ENCODE measurements at places on chromosomes 12 and 14.

GRCh38 chr12:1583421-1584078, 10.8 kb downstream of the FBXL14 start:
- no peak for DNase-seq

GRCh38 chr12:124663206-124663605, 95.8 kb upstream of the NCOR2 start:
- no peak for DNase-seq

DNA sequence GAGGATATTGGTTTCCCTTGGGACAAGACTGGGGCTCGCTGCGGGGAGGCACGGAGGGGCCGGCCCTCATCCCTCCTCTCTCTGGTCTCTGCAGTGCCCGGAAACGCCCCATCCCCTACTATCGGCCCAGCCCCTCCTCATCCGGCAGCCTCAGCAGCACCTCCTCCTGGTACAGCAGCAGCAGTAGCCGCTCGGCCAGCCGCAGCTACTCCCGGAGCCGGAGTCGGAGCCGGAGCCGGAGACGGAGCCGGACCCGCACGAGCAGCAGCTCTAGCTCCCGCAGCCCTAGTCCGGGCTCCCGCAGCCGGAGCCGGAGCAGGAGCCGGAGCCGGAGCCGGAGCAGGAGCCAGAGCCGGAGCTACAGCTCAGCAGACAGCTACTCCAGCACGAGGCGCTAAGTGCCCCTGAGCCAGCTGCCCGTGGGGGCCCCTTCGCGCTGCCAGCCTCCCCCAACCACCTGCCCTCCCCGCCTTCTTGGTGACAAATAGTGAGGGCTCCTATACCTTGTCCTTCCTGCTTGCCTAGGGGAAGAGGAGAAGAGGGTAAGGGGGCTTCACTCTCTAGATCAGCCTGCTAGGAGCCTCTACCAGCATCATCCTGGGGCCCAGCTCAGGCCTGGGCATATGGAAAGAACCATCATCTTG, 22.2 kb upstream of the HSPB8 start:
- DNase-seq: no peak

DNA sequence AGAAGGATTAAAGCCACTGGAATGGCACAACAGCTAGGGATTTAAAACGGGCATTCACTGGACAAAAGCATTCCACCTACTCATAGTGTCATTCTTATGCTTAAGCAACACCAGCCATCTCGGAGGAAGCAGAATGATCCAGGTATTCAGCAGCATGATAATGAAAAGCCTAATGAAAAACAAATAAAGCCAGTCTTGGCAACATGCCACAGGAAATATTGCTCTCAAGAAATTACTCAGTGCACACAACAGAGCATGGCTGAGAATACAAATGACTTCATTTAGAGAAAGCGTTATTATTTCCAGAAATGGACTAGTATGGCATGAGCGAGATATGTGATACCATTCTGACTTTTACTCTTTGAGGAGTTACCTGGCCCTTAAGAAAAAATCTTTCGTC, 442.2 kb downstream of the APAF1 start:
- DNase-seq: no peak

GRCh38 chr14:36067428-36068187, 108.9 kb downstream of the PTCSC3 start:
- DNase-seq: no peak

GRCh38 chr12:13152281-13152680, 44.2 kb upstream of the EMP1 start:
- no peak for DNase-seq

DNA sequence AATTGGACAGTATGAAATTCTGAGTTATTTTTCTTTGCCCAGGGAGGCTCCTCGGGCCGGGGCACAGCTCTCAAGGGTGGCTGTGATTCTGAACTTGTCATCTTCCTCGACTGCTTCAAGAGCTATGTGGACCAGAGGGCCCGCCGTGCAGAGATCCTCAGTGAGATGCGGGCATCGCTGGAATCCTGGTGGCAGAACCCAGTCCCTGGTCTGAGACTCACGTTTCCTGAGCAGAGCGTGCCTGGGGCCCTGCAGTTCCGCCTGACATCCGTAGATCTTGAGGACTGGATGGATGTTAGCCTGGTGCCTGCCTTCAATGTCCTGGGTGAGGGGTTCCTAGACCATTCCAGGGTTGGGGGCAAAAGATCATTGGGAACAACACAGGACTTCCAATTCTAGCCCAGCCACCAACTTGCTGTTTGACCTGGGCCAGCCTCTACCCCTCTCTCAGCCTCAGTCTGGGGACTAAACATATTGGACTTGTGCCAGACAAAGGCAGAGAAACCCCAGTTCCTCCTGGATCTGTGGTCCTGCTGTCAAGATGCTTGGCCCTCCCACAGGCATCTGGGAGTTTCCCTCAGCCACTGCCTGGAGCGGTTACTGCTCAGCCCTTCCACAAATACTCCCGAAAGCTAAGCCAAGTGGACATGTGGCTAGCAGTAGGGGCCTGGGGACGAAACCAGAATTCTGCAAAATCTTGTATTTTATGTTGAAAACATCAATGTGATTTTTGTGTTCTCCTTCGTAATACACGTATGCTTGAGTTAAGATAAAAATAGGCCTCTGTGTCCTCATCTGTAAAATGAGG, 3.5 kb downstream of the OAS3 start:
- DNase-seq: no peak

GRCh38 chr12:56897844-56898361, 36.3 kb downstream of the SDR9C7 start:
- DNase-seq: no peak

GRCh38 chr12:6866920-6867412, 365 bp upstream of the TPI1 start:
- no peak for DNase-seq

DNA sequence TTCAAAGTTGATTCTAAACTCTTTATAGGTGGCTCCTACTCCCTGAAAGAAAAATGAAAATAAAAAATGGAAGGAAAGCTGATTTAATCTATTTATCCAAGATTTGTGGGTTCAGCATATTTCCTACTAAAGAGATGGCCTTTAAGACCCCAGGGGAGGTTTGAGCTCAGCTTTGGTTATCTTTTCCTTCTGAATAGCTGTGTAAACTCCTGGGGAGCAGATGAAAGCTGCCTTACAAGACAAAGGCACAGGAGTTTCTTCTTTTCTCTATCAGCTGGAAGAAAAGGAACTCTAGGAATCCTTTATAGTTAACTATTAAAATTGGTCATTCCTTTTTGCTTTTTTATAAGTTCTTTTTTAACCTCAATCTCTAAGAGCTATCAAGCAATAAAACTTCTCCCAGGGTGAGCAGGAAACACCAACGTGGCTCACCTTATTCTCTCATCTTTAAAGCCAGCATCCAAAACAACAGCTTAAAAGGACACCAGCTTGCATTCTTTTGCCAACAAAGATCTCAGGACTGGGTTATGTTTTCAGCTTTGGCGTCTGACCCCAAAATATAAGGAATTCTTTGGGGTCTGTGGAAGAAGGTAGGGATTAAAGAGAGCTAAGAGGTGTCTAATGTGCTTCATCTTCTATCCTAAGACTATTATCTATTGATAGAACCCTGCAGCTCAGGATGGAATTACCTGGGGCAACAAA, 371.7 kb upstream of the KITLG start:
- DNase-seq: no peak

GRCh38 chr12:96456265-96456974, 33.0 kb upstream of the CFAP54 start:
- DNase-seq: no peak

GRCh38 chr14:92386637-92387036, 63.7 kb downstream of the SLC24A4 start:
- no peak for DNase-seq

GRCh38 chr12:98064501-98064900, 450.9 kb upstream of the TMPO start:
- DNase-seq: no peak

DNA sequence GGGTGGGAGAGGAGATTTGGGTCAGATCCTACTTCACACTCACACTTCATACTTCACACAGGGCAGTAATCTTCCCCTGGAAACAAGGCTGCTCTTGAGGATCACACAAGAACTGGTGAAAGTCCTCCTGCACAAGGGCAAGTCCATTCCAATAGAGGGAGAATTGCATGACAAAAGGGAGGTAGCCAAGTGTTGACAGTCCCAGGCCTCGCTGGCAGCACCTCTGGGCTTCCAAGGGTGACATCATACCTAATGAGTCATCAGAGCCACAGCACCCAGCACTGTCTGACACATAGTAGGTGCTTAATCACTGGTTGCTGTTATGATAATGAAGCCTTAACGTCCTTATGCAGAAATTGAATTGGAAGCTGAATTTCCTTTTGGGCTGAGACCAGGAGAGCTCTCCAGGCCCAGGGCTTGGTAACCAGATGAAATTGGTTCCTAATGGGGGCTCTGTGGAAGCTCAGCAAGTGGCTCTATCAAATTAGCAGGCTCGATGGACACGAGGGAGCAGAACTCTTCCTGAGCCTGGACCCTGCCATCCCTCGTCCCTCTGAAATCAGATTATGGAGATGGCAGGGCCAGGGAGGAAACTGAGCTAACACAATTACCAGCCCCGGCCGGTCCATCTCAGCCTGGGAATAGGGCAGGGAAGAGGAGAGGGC, 58.8 kb upstream of the ACTN1 start:
- DNase-seq: no peak

- DNase-seq: no peak
Measured at GRCh38 chr14:66074537-66074936, 411.6 kb upstream of the CCDC196 start.
